ENCODE measurements at places on chromosomes 16 and 17.

GRCh38 chr16:79497606-79498350, 102.8 kb downstream of the MAF start:
- no peak for DNase-seq

DNA sequence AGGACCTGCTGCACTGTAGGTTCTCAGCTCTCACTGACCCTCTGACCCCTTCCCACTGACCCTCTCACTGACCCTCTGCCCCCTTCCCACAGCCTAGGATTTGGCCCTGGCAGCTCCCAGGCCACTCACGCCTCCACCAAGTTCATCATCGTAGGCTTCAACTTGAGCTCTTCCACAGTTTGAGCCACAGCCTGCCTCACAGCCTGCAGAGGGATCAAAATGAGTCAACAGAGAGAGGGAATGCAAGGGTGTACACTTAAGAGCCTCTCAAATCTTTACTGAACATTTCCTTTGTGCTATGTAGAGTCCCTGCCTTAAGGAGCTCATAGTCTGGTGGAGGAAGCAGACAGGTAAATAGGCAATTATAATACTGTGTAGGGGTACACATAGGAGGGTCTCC, 12.1 kb downstream of the HEATR9 start:
- no peak for DNase-seq

DNA sequence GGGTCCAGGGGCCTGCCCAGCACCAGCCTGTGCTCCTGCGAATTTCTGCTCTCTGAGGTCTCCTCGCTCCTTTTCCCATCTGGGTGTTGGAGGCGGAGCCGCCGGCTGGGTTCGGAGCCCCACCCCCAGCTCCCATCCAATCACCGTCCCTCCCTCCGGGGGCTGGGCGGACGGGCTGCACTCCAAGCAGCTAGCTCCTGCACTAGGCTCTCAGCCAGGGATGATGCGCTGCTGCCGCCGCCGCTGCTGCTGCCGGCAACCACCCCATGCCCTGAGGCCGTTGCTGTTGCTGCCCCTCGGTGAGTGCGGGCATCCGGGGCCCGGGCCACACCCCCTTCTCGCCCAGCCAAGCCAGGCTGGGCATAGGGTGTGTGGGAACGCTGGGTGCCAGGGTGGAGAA, at the start of gene NRN1L:
NRN1L (plus strand) TSS at position 202 of the 400 bp plus-strand sequence; CDS start at position 221, 19 bp downstream.
- no peak for DNase-seq

DNA sequence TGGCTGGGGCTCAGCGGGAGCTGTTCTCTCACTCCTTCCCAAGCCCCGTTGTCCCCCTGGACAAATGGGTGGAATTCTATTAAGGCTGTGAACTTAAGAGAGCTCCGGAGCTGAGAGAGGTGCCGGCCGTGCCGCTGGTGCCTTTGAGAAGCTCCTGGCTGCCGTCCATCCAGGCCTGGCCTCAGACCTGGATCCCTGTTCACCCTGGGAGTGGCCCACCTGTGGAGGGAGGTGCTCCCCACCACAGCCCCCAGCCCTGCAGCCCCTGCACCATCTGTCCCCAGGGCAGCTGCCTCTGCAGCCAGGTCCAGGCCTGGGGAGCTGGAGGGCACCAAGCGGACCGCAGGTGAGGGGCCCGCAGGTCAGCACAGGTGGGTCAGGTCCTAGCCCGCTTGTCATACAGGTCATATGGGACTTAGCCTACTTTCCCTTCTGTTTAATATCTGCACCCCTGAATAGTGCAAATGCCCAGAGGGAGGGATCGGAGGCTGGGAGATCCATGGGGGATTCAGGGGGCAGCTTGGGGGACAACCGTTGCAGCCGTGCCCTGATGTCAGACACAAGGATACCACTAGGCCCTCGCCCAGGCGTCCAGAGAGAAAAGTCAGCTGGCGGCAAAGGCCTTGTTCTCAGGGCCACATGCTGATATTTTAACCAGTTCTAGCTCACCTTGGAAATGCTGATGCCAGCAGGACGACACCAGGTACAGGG, 15.2 kb upstream of the METRNL start:
- no peak for DNase-seq

DNA sequence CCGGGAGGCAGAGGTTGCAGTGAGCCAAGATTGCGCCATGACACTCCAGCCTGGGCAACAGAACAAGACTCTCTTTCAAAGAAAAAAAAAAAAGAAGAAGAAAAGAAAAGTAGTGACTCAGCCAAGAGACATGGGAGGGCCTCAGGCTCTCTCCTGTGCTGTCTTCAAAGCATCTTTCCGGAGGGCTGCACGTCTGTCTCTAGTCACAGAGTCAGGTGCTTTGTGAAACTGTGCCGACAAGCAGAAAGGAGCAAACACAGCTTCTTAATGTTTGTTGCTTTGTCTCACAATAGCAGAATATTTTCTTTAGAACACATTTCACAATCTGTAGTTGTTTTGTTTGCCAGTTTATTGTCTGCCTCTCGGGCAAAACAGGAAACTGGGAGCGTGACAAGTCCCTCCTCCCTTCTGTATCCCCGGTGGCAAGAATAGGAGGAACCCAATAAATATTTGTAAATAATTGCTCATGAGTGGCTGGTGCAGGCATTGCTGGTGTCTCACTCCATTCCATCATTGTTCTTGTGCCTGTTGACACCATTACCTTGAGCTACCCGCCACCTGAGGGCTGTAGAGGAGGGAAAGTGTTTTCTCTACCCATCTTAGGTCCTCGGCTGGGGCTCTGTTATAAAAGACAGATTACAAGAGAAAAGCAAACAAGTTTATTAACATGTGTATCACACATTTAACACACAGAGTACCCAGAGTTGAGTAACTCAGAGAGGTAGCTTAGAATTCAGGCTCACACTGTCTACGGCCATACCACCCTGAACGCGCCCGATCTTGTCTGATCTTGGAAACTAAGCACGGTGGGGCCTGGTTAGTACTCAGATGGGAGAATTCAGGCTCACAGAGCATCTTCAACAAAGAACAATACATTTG, 5.5 kb downstream of the GAST start:
- no peak for DNase-seq

DNA sequence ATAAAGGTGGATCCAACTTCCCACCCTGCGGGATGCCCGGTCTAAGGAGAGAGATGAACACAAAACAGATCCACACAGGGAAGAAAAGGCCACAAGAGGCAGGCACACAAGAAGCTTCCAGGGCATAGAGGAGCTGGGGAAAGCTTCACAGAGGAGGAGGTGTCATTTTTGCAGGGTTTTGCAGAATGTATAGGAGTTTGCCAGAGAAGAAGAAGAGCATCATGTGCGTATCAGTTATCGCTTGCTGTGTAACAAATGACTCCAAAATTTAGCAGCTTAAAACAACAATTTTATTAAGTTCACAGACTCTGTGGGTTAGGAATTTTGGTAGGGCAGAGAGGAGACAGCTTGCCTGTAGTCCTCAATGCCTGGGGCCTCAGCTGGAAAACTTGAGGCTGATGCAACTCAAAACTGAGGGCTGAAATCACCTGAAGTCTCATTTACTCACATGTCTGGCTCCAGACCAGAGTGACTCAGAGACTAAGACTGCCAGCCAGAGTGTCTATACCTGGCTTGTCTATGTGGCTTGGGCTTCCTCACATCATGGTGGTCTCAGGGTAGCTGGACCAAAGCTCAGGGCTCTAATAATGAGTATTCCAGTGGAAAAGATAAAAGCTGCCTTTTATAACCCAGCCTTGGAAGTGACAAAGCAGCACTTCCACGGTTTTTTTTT, 33.9 kb upstream of the ZNF423 start:
- no peak for DNase-seq

GRCh38 chr17:77365584-77366186, 224.9 kb downstream of the SEC14L1 start:
- DNase-seq, result peak; percentile 77

DNA sequence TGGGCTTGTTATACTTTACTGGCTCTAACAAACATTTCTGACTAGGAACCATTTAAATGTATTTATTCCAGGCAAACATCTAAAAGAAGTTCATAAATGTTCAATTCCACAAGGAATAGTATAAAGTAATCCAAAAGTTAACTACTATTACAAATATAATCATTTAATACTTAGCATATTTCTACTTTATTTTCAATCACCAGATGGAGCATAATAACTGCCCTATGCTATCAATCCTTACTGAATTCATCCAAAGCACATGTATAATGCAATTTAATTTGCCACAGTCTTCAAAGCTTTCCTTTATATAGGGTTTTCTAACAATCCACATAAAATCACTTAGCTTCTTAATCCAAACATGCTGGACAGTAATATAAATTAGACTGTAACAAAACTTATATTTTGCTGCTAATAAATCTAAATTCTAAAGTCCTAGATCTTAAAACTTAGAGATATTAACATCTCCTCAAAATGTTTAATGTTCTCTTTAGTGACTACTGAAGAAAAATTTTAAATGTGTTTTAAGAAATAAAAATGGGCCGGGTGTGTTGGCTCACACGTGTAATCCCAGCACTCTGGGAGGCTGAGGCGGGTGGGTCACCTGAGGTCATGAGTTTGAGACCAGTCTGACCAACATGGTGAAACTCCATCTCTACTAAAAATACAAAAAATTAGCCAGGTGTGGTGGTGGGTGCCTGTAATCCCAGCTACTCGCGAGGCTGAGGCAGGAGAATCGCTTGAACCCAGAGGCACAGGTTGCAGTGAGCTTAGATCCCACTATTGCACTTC, 5.9 kb downstream of the MEIOB start:
- no peak for DNase-seq

DNA sequence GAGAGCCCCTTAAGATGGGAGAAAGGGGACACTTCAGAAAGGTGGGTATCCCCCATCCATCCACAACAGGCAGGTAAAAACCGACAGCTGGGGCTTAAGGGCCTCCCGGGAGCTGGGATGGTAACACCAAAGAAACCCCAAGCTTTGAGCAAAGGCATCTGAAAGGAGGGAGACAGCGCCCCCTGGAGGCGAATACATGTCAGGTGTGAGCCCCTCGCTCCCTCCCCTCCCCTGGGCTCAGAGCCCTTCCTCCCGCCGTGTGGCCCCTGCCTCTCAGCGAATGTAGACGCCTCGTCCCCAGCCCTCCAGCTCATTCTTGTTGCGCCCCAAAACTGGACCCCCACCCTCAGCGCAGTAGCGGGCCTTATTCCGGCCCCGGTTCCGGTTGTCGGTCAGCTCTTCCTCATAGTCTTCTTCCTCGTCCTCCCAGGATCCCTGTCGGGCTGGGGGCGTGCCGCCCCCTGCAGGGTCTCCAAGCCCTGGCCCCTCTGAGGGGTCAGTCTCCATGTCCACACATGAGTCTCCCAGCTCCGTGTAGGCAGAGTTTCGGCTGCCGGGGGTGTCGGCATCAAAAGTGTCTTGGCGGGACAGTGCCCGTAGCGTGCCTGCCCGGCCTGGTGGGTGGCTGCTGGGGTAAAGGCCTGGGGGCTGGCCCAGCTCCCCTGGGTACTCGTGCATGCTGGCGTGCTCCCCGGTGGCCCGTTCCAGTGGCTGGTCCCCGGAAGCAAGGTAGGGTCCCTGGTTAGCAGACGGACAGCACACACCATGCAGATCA, 9.1 kb upstream of the ARL5C start:
- peak; percentile 54 for DNase-seq

GRCh38 chr16:4372001-4372577, 441 bp downstream of the VASN start:
- DNase-seq, result peak; percentile 26

DNA sequence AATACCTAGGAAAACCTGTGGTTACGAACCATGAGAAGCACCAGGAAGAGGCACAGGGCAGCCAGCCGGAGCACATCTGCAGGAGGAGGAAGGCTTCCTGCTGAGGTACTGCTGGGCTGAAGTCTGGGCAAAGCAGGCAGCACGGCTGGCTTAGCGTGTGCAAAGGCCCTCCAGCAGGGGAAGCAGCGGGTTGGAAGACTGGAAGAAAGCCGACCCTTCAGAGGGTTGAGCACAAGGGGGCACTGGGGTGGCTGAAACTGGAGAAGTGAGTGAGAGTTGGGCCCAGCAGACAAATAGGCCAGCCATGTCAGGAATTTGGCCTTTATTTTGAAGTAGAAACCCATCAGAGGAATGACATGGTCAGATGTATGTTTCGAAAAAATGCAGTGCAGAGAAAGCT, 12.1 kb upstream of the HSD3B7 start:
- DNase-seq, result no peak

DNA sequence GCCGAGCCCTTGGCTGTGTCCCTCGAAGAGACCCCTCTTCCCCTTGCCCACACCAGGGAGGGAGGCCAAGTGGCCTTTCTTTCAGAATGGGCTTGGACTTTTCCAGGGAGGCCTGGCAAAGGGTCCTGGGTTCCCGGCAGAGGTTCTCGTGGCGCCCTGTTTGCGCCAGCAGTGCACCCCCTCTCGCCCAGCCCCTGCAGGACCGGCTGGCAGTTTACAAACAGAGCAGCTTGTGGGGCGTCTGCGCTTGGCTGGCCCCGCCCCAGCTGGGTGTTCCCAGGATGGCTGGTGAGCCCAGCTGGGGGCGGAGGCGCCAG, 137.8 kb upstream of the CIBAR2 start:
- DNase-seq, result no peak
